Spleen (tissue), 13 donors: ENCODE measurements at places on chromosomes 4 and X. TPM values are rescaled to one million over a fixed set of nuclear protein-coding genes. Genes with fewer than 3 reads are reported as not detected.

DNA sequence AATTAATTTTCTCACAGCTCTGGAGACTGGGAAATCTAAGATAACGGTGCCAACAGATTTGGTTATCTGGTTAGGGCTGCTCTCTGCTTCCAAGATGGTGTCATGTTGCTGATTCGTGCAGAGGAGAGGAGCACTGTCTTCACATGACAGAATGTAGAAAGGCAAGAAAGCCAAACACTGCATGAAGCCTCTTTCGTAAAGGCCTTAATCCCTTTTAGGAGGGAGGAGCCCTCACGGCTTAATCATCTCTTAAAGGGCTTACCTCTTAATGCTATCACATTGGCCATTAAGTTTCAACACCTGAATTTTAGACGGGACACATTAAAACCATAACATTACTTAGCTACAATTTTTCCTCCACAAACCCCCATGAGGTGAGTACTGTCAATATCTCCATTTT, 174.1 kb downstream of the COX18 start:
- DNase-seq = no peak

The SLC49A3 gene
- 11.7 TPM for polyA plus RNA-seq

The PAGE4 gene
- polyA plus RNA-seq = not detected

DNA sequence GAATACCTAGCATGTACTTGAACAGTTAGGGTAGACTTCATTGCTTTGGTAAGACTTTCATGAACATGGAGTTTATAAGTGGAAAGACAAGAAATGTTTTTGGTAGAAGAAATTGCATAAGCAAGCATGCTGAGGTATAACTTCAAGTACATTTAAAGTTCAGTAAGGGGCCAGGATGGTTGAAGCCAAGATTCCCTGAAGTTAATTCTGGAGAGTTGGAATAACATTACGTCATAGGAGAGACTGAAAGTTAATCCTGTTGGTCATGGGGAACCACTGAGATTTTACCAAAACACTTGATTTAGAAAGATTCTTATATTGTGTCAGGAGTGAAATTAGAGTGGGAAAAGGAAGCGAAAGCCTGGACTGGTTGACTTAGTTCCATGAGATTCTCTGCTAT, 767.5 kb upstream of the MAGEB2 start:
- no peak for DNase-seq

The PAGE1 gene
- polyA plus RNA-seq = not detected

The INTU gene
- 2.2 TPM for polyA plus RNA-seq

The CXorf65 gene
- polyA plus RNA-seq = 3.7 TPM

DNA sequence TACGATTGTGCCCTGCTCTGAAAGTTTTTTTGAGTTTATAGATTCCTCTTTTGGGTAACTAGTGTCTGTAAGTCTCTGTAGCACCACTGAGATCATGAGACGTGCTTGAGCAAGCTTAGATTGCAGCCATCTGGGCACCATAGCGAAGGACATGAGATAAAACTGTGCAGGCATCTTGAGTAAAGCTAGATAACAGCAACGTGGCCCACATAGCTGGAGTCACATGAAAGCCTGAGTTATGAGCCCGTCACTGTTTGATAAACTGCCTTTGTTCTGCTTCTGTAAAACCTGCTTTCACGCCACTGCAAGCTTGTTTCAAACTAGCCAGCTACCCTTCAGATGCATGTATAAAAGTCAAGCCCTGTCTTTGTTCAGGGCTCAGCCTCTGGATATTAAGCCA, 359.1 kb upstream of the CXorf51A start:
- no peak for DNase-seq

DNA sequence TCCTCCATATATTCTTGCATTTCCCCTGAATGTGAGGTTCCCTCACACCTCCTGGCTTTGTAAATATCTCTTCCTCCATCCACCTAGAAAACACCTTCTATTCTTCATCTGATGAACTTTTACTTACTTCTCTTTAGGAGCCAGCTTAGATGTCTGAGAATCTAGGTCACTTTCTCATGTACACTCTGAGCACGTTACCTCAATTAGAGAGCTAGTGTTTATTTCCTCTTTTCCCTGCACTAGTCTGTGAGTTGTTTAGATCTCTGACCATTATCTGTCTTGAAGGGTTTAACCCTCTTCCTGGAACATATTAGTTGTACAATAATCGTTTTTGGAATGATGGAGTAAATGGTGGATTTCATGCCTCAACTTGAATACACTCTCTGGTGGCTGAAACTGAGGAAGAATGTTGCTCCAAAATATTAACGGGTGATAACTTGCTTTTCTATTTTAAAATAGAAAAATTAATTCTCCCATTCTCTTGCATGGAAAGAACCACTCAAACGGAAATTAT, 8.5 kb upstream of the NEIL3 start:
- DNase-seq = no peak

- DNase-seq = peak; percentile 86
These were observed 34.6 kb upstream of the TBC1D9 start for GRCh38 chr4:140790765-140791164.

The MED12 gene
- 15.6 TPM for polyA plus RNA-seq

The RASL11B gene
- polyA plus RNA-seq = 12.2 TPM

DNA sequence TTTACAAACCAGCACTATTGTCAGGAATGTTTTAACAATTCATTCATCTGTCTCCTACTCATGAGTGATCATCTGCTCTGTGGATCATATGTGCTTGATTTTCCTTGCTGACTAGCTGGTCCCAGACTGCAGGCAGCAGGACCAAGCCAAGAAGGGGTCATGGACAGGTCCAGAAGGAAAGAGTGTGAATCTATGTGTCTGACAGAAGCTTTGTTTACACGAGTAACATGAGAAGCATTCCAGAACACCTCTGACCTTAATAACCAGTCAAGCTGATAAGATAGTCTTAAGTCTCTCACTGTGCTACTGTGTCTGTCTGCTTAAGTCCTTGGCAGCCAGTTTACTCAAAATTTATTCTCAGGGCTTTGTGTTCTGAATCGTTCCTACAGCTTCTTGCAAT, 39.0 kb downstream of the GUCY1A1 start:
- no peak for DNase-seq

DNA sequence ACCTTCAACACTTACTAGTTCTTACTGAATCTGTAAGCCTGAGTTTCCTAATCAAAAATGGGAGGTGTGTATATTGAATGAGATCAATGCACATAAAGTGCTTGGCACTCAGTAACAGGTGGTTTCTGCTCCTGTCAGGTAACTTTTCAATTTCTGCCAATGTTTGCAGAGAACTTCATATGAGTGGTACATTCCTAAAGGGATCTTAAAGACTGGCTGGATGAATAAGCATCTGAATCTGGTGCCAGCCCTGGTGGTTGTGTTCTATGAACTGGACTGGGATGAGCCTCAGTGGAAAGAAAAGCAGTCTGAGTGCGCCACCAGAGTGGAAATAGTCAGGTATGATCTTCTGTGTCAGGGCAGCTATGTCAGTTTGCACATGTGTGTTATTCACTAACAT, 7.0 kb downstream of the TRAPPC11 start:
- no peak for DNase-seq

The TRMT10A gene
- polyA plus RNA-seq = 4.3 TPM

GRCh38 chrX:46310815-46311497, 234.3 kb downstream of the ZNF674 start:
- DNase-seq = no peak

DNA sequence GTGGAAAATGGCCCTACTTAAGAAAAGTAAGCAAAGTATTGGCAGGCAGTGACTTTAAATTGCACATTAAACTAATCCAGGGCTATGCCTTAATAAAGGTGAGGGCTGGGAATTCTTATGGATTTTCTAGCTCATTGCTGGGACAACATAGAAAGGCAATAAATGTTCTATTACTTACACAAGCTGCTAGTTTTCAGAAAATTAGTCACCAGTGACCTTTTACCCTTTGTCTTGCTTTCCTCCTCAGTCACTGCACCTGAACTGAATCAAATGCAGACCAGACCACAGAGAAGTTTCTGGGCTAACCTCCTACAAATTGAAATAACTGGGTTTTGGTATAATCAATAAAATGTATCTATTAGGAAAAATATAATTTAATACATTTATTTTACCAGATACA, 694.4 kb upstream of the FAM241A start:
- DNase-seq = no peak

DNA sequence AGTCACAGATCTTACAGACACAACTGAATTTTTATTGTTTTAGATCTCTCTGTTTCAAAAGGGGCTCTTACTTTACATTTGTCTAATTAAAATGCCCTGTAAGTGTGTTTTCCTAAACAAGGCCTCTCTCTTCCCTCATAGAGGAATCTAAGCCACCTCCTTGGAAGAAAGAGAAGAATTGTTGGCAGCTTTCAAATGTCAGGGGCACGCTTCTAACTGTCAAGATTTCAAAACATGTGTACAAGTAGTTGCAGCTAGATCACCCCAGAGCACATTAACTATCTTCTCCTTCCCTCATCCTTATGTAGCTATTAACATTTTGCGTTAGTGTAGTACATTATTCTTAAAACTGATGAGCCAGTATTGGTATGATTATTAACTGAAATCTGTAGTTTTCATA, 266.5 kb upstream of the BOD1L1 start:
- DNase-seq = no peak

The NAP1L5 gene
- 6.7 TPM for polyA plus RNA-seq

DNA sequence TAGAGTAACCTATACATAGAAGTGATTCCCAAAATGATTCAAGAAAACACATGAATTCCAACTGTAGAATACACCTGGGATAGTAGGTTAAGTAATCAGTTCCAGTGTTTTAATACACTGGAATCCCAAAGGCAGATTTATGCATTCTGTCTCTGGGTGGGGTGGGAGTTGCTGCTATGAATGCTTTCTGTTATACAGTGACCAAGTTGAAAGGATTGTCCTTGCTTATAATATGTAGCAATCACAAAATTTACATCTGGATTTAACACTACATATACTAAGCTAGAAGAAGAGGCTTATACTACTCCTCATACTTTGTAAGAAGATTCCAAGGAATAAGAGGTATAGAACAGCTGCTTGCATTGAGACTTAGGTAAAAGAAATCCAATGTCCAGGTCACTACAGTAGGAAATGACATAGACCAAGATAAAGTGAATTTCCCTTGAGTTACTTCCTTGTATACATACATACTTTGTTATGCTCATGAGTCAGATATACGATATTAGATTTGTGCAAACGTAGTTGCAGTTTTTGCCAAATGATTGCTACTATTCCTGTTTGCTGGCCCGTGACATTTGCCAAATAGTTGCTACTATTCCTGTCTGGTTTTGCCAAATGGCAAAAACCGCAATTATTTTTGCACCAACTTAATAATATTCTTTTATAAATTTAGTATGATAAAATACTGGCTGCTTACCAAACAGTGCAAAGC, 210.5 kb upstream of the DIAPH2 start:
- DNase-seq = no peak

DNA sequence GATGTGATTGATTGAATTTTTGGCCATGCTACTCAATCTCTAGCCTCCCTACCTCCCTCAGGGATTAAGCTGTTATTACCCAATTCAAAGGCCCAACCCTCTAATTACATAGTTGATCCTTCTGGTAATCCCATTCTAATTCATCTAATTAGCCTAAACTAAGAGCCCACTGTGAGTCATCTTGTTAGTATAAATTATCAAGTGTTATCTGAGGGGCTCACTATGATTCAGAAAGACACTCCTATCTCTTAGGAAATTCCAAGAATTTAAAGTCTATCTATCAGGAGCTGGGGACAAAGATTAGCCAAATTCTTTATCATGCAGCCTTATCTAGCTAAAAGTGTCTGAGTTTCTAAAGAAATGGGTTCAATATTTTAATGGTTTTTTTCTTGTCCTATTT, 32.9 kb upstream of the VEGFC start:
- DNase-seq = no peak

- no peak for DNase-seq
These were observed 24.8 kb downstream of the SMIM20 start for GRCh38 chr4:25938787-25939186.

- no peak for DNase-seq
These were observed 137.2 kb upstream of the HS3ST1 start for GRCh38 chr4:11565899-11566298.

- DNase-seq = no peak
These were observed 37.1 kb downstream of the FSTL5 start for GRCh38 chr4:162126729-162127128.

DNA sequence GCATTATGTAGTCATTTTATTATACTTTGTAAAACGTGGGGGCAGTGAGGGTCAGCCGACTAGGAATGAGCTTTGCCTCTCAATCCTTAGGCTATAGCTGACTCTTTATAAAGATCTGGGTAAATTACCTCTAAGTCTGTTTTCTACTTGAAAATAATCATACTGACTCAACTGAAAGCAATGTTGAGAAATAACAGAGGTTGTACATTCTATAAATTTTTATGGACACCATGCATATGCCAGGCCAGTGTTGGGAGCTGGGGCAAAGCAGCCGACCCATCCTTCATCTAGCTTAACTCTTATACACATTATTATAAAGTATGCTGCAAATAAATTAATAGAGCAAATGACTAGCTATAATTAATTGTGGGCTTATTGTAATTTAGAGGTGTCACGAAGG, 2.2 kb upstream of the DCUN1D4 start:
- DNase-seq = no peak

GRCh38 chrX:98398542-98398941, 1514.8 kb downstream of the RPA4 start:
- no peak for DNase-seq

- DNase-seq = no peak
These were observed 70.7 kb upstream of the SLC4A4 start for GRCh38 chr4:71268166-71268565.

The ZMAT1 gene
- polyA plus RNA-seq = 15.3 TPM

The KLHL4 gene
- polyA plus RNA-seq = 1.2 TPM

The DOK7 gene
- 8.7 TPM for polyA plus RNA-seq

DNA sequence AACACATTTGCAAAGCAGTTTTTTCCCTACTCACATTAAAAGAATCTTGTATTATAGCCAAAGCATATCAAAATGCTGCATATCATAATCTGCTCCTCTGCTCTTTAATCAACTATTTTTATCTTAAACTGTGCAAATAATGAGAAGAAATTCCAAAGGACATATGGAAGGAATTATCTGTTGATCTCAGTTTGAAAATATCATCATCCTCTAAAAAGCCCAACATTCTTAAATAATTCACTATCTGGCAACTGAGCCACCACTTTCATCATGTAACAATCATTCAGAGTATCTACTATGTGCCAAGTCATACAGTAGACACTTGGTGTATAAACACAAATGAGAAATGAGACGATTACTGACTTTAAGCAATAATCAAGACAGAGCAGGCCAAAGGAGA, 63.0 kb downstream of the PRSS12 start:
- no peak for DNase-seq
